Activated CD4-positive, alpha-beta T cell treated with anti-CD3 and anti-CD28 coated beads, Interleukin-2, Interleukin-4, amounts not matched to agents 100 ng/mL and 50 ng/mL, durations not matched to agents 16 hours and 8 hours (primary cell): ENCODE measurements at places on chromosomes 5 and 9.

DNA sequence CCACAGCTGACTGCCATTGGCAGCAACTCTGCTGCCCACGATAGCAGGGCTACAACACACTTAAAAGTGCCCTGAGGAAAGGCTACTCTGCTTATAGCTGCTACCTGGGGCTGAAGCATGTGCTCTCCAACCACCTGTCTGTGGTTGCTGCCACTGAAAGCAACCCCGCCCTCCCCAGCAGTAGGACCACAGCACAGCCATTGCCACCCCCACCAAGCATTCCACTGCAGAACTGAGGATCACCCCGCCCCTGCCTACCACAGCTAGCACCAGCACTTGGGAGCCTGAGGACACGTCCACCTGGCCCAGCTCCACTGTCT, 85.8 kb downstream of the LPAR1 start:
- no peak for DNase-seq

- no peak for DNase-seq
Measured at GRCh38 chr5:144004146-144004545, 166.3 kb downstream of the YIPF5 start.

GRCh38 chr9:9945966-9946365, 666.8 kb downstream of the PTPRD start:
- DNase-seq: no peak

DNA sequence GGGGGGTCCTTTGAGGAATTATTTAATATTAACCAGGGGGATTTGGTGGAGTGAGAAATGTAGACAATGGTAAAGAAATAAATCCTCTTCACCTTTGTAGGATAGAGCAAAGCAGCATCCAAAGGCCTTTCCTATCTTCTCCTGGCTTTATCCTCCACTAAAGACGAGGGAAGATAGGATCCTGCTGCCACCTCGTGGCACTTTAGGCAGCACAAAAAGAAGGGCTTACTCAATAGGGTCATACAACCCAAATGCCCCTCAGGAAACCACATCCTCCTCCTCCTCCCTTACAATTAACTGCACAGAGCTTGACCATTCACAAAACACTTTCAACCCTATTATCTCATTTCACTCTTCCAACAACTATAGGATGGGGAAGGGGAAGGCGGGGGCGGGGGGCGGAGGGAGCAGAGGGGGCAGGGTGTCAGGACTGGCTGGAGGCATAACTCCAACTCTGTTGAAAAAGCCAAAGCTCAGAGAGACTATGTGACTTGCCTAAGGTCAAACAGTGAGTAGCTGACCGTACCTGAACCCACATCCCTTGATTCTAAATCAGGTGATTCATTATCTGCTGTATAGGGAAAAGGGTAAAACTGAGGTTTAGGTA, 45.4 kb upstream of the MYOT start:
- DNase-seq: no peak

DNA sequence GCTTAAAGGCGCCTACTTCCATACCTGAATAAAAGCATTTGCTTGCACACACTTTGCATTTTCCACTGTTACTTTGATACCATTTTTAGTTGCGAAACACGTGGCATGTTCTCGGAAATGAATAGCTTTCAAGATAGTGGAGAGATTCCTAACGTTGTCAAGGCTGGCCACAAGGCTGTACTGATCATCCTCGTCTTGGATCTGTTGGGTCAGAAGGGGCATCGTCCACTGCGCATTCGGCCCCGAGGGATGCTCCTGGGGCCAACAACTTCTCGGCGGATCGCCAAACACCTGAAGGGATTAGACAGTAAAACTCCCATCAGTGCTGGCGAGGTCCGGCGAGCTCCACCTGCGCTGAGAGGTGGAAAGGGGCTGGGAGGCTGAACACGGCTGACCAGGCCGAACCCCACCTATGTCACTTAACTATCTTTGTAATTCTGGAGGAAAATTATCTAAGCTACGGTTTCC, 599 bp downstream of the RAD1 start:
- DNase-seq: no peak

GRCh38 chr5:9037048-9037447, 508.8 kb downstream of the SEMA5A start:
- DNase-seq: no peak

DNA sequence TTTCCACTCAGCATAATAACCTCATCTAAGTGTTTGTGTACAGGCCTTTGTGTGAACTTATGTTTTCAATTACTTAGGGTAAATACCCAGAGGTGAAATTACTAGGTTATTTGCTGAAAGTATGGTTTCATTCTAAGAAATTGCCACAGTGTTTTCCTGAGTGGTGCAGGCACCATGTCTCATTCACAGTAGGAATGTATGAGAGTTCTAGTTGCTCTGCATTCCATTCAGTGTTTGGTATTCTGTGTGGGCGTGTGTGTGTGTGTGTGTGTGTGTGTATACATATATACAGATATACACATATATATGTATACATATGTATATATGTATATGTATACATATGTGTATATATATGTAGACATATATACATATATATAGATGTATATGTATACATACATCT, 8.8 kb upstream of the SVEP1 start:
- DNase-seq: no peak
